T-helper 17 cell (primary cell): ENCODE measurements at places on chromosomes 2 and 18.

- H3K4me3 ChIP-seq, result no peak overlapping the region
- no peaks in the 10 kb centered on the region for H3K4me1 ChIP-seq
- H3K27me3 ChIP-seq, result peaks cover 37% of the 10 kb centered on the region
- DNase-seq, result no peak
- no peak overlapping the region for H3K27ac ChIP-seq
Measured at GRCh38 chr2:178008636-178009289, 63.8 kb downstream of the PDE11A start.

DNA sequence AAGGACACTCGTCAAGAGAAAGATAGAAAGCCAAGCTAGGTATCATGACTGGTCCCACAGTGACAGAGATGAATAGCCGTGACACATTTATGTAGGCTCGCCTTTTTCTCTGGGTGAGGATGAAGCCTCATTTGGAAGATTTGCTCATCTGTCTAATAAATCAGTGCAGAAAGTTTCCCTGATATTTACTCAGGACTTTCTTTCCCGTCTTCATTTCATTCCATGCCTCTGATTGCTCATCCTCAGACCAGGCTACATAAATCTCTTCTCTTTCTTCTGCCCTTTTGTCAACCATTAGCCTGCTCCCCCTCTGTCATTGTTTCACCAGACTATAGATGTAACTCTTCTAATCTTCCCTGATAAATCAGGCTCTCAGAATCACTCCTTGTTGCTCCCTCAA lies 361.8 kb upstream of the MEIS1 start:
- H3K4me1 ChIP-seq, result no peaks in the 10 kb centered on the region
- no peaks in the 10 kb centered on the region for H3K27me3 ChIP-seq
- H3K4me3 ChIP-seq, result no peak overlapping the region

DNA sequence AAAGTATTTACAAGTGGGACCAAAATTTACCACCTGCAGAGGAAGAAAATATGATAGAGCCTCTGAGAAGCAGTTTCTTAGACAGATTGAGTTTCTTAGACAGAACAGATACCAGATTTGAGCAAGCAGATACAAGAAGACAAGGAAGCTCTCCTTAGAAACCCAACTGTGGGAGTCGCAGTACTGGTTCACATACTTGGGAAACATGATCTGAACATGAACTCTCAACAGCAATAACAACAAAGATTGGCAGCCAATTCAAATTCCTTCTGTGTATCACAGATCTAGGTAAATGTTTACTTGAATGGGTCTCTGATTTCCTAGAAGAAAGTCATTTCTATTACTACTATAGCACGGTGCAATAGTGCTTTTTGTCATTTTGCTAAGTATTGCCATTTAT lies 82.1 kb downstream of the OLA1 start:
- no peaks in the 10 kb centered on the region for H3K27me3 ChIP-seq
- peaks cover 8% of the 10 kb centered on the region for H3K4me1 ChIP-seq
- DNase-seq, result no peak
- H3K36me3 ChIP-seq, result peaks cover 5% of the 10 kb centered on the region

- peak overlapping the region; percentile 75 for H3K4me3 ChIP-seq
- no peak for DNase-seq
- no peaks in the 10 kb centered on the region for H3K36me3 ChIP-seq
Measured at GRCh38 chr2:213065583-213066442, 85.6 kb downstream of the IKZF2 start.

DNA sequence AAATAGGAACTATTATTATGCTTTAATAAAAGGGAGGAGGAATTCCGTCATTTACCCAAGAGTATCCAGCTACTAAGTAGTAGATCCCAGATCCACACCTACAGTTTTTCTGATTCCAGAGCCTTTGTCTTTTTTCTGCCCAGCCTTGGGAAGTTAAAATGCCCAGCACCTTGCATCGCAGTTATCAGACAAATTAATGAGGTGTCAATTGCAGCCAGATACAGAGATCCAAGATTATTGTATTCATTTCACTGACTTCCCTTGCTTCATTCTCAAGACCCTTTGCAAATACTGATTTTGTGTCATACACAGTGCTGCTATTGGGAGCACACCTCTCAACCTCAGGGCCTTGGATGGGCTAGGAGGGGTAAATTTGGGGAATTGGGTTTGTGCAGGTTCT lies 1.1 kb downstream of the IL18R1 start:
- peaks cover 35% of the 10 kb centered on the region for H3K4me1 ChIP-seq
- no peak for DNase-seq
- peak overlapping the region; percentile 99 for H3K27ac ChIP-seq
- H3K27me3 ChIP-seq, result no peaks in the 10 kb centered on the region
- peaks cover 3% of the 10 kb centered on the region for H3K36me3 ChIP-seq
- peak overlapping the region; percentile 100 for H3K4me3 ChIP-seq

DNA sequence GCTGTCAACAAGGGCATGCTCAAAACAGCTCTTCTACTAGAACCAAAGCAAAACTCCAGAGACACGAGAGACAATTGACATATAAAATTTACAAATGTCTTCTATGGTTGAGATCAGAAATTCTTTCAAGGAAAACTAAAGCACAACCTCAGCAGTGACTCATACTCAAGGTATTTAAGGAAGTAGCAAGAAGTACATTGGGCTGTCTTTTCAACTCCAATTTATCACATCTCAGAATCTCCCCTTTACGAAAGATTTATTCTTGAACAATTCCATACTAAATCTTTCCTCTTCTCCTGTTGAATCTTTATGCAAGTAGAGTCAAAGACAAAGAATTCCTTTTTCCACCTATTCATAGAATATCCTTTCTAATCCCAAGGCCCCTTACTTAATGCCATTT lies 324.0 kb downstream of the IRS1 start:
- no peaks in the 10 kb centered on the region for H3K27me3 ChIP-seq
- H3K27ac ChIP-seq, result no peak overlapping the region
- H3K4me3 ChIP-seq, result no peak overlapping the region
- DNase-seq, result no peak

- DNase-seq, result no peak
- peaks cover 55% of the 10 kb centered on the region for H3K27me3 ChIP-seq
- H3K4me3 ChIP-seq, result no peak overlapping the region
- no peaks in the 10 kb centered on the region for H3K4me1 ChIP-seq
Measured at GRCh38 chr2:216733046-216733445, 37.7 kb upstream of the IGFBP5 start.

GRCh38 chr18:66966171-66966570 lies 362.3 kb upstream of the CDH19 start:
- H3K4me3 ChIP-seq, result no peak overlapping the region
- no peak for DNase-seq
- H3K4me1 ChIP-seq, result no peaks in the 10 kb centered on the region
- H3K27ac ChIP-seq, result no peak overlapping the region
- H3K27me3 ChIP-seq, result no peaks in the 10 kb centered on the region
